Islet precursor cell (in vitro differentiated cells): ENCODE measurements at places on chromosomes 3 and 15.

- no peak for DNase-seq
Observed at GRCh38 chr15:43920815-43921214, 94.0 kb downstream of the WDR76 start.

GRCh38 chr3:18283680-18284079, 141.5 kb downstream of the SATB1 start:
- no peak for DNase-seq

GRCh38 chr15:31294067-31294466, 32.6 kb upstream of the KLF13 start:
- no peak for DNase-seq

DNA sequence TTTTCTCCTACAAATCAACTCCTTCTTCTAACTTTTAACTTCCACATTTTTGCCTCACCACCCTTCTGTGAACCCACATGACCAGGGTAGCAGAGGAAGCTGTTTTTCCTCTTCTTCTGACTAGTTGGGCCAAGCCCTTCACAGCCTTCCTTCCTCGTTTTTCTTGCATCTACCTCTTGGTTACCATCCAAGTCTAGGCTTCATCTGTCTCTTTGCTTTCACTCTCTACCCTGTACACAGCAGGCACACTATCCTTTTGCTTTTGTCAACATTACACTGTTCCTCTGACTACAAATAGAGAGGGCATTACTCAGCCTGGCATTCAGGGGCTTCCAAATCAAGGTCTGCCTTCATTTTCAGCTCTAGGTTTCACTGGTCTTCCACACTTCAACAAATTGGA, 22.0 kb downstream of the SLC9A9 start:
- no peak for DNase-seq

DNA sequence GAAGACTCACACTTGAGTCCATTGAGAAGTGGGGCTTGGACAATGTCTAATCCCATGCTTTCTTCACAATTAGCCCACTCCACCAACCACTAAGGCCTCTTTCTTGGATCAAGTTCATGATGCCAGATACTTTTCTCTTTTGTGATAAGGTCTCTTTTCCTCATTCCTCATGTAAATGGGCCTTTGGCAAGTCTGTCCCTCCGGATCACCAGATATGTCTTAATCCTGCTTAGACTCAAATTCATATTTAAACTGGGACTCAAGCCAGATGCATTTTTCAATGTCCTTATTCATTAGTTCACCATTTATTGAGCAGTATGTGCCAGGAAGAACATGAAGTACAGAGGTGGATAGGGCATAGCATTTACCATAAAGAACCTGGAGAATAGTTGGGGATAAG, 671.1 kb downstream of the TBL1XR1 start:
- no peak for DNase-seq

- peak; percentile 66 for DNase-seq
Observed at GRCh38 chr3:34174740-34175139, 376.3 kb downstream of the PDCD6IP start.

GRCh38 chr3:131405411-131405810, 23.8 kb downstream of the NUDT16 start:
- DNase-seq: no peak

- no peak for DNase-seq
Observed at GRCh38 chr15:38620098-38620497, 55.5 kb upstream of the RASGRP1 start.

DNA sequence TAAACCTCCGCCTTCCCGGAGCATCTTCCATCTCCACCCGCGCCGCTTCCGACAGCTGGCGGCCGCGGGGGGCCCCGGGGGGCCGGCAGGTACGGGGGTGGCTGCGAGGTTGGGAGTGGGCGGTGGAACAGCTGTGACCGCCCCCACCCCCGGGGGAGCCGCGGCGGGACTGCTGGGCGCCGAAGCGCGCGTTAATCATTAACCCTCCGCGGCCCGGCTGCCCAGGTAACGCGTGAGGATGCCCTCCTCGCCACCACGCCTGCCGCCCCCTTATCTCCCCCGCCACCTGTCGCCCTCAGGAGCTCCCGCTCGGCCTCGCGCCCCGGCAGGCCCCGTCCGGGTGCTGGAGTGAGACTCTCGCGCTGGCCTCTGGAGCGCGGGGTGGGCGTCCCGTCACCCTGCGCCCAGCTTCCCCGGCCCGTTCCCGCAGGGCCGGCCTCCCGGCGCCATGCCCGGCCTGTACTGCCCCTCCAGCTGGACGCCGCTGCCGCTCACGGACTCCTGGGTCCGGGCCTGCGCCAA, 757 bp downstream of the VWA5B2 start:
- DNase-seq: no peak

GRCh38 chr3:184820525-184820924, 8.6 kb downstream of the VPS8 start:
- no peak for DNase-seq

- no peak for DNase-seq
Observed at GRCh38 chr3:122668930-122669730, 11.5 kb upstream of the PARP14 start.

DNA sequence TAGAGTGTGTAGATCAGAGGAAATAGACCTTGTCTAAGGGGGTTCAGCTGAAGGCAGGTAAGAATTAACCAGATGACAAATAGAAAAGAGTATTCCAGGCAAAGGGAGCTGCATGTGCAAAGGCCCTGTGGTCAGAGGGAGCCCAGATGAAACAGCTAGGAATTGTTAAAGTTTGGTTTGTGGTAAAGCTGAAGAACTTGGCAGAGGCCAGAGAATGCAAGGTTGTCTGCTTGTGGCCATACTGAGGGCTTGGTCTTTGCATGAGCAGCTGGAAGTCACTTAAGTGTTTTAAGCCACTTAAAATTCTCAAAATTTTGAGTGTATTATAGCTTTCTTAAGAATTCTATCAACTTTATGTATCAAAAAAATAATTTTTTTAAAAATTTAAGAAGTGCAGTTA, 116.5 kb downstream of the NEK10 start:
- no peak for DNase-seq

- DNase-seq: no peak
Observed at GRCh38 chr3:180433152-180433551, 168.8 kb upstream of the TTC14 start.

DNA sequence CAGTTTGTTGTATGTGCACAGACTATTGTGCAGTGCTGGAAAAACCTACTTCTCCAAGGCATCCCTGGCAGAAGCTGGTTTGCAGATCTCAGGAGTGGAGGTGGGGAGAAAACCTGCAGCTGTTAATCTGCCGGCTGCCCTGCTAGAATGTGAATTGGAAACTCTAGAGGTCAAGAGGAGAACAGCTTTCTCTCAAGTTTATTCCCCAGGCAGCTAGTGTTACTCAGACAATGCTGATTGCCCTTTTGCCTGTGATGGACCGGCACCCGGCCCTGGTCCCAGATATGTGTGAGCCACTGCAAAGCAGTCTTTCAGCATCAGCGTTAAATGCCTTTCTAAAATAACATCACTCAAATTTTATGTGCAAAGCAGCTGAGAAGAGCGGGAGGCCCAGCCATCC, 129.7 kb upstream of the TPM1 start:
- DNase-seq: peak; percentile 70

DNA sequence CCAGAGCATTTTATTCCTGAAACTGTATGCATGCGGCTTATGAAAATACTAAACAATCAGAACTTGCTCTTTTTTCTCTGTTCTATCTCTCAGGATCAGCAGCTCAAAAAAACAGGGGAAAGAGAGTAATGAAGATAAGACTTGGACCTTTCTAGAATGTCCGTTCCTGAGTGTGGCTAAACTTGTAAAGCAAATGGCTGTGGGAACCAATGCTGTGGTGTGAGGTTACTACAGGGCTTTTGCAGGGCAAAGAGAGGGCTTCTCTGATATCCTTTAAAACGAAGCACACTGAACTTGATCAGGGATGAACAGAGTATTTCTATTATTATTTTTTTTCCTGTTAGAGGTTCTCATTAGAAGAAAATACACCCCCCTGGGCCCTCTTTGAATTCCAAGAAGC, 223.4 kb downstream of the THRB start:
- no peak for DNase-seq

DNA sequence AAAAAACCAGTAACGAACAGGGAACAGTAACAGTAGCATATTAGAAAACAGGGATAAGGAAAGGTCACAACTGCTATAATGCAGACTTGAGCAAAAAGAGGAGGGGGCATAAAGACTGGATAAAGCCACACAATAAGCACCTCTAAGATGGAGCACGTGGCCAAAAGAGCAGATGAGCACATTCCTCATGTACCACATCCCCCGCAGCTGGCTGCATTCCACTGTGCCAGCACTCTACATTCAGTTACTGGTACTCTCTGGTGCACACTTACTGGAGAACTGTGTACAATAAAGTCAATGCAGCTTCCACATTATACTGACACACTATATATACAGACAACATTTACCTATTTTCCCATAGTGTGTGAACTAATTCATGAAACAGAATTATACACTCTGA, 64.7 kb downstream of the UBE3A start:
- peak; percentile 50 for DNase-seq

DNA sequence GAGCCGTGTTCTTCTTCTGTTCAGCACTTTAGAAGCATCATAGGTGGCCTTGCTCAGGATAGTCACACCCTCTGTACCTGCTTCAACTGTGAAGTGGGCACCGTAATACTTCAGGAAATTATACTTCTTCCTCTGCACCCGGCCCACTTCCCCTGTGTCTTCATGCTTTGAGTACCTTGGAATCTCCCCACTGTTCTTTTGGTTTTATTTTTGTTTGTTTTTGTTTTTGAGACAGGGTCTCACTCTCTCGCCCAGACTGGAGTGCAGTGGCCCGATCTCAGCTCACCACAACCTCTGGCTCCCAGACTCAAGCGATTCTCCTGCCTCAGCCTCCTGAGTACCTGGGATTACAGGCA, 1.7 kb downstream of the P2RY14 start:
- DNase-seq: no peak

GRCh38 chr15:74858369-74858740, 14.8 kb downstream of the SCAMP2 start:
- no peak for DNase-seq

GRCh38 chr3:136166507-136166906, 29.6 kb downstream of the MSL2 start:
- no peak for DNase-seq

DNA sequence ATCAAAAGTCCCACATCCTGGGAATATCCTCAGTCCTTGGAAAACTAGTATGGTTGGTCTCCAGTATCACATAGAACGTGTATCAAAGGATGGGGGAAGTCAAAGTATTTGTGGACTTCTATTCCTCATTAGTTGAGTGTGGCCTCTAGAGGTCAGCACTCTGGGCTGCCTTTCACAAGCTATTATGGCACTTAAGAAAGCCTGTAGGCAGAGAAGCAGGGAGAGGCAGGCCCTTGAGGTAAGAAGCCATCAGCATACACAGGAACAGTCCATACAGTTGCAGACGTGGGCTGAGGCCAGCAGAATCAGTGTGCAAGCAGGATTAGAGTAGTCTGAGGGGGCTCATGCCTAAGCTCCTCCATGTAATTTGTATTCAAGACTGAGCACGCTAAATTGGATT, 341.7 kb downstream of the CLSTN2 start:
- DNase-seq: peak; percentile 72

GRCh38 chr3:87219611-87220010, 7.5 kb upstream of the CHMP2B start:
- DNase-seq: no peak

DNA sequence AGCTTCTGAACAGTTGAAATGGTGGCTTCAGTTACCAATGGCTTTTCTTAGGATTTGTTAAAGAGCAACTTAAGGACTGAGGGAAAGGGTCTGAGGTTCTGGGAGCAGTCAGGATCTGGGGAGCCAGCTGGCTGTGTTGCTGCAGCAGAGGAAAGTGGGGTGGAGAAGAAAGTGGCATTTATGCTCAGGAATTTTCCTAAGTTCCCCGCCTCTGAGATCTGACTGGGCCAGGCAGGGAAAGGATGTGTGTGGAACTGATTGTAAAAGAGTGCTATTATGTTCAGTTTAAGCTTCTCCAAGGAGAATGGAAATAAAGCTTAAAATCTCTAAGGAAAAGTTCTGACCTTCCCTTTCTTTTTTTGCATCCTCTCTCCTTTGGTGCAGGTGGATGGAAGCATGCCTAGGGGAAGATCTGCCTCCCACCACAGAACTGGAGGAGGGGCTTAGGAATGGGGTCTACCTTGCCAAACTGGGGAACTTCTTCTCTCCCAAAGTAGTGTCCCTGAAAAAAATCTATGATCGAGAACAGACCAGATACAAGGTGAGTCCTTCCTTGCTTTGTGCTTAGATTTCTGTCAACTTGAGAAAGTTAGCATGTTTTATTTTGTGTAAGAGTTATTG, 37.8 kb downstream of the IQGAP1 start:
- DNase-seq: no peak

DNA sequence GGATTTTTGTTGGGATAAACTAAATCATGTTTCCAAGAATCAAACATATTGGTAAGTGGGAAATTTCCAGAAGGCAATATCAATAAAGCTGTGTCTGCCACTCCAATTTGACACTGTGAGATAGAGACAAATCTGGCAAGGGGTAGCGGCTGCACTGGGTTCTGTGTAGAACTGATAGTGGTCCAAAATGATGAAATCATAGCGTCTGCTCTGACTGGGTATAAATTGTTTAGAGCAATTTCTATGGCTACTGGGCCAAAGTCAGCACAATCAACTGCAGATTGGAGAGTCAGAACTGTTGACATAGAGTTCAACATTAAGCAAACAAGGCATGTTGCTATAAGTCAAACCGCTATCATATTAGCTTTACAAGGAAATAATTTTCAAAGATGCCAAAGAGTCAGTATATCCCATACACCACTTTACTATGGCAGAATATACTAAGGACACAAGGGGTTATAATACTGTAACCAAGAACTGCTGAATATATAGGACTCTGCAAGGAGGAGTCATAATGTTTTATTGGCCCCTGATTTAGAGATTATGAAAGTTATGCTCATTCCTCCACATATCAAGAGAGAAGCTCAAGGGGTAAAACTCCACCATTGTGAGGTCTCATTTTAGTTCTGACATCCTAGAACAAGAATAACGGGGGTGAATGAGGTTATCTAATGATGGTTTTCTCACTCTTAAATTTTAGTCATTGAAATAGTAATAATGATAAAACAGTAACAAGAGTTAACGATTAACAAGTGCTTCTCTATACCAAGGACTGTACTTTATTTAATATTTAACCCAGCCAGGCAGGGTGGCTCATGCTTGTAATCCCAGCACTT, 309.7 kb upstream of the GADL1 start:
- DNase-seq: no peak

DNA sequence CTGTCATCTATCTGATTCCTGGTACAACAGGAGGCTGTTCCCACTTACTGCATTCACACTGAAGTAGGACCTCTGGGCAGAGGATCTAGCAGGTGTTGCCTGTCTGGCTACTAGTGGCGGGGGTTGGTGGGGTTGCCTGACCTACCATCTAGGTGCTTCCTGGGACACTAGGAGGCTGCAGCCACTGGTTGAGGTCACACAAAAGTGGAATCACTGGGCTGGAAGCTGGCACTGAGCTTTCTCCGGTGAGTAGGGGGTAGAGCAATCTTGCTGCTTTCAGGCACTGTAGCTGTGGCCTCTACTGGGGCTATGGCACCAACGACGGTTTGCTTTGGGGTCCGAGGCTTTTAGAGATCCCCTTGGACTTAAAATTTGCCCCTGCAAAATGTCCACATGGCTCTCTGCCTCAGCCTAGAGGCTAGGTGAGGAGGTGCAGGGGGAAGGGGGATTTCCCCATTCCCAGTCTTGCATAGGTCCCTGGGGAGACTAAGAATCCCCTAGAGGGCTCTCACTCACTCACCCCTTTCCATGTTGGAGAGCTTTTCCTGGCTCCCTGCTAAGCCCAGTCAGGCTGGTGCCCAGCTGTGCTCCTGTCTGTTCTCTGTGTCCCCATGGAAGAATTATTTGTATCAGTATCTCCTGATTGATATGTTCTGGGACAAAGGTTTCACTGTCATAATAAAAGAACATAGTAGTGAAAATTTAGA, 397.7 kb upstream of the EPHA6 start:
- no peak for DNase-seq
